ENCODE measurements at places on chromosomes 11 and 22.

- H3K4me1 ChIP-seq, result peaks cover 31% of the 10 kb centered on the region
- no peaks in the 10 kb centered on the region for H3K36me3 ChIP-seq
- DNase-seq, result no peak
- no peak overlapping the region for H3K27ac ChIP-seq
- H3K27me3 ChIP-seq, result no peaks in the 10 kb centered on the region
- H3K4me3 ChIP-seq, result no peak overlapping the region
These were observed 98.7 kb downstream of the ABTB2 start for GRCh38 chr11:34259087-34259486.

DNA sequence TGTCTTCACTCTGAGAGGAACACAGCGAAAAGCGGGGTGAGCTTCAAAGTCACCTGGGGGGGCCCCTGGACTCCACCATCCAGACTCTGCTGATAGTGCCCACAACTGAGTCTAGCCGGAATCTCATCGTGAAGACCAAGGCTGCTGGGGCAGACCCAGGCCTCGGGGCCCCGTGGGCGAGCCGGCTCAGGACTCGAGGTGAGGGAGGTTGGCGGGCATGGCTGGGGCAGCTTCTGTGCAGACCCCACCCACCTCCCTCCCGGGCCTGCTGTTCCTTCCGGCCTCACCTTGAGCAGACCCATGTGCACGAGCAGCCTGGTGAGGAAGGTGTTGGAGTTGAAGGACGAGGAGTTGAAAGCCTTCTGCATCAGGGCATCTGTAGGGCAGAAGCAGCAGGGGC, 8.7 kb upstream of the CHADL start:
- DNase-seq, result no peak
- H3K4me1 ChIP-seq, result no peaks in the 10 kb centered on the region
- peaks cover 28% of the 10 kb centered on the region for H3K36me3 ChIP-seq
- no peak overlapping the region for H3K4me3 ChIP-seq
- H3K27ac ChIP-seq, result no peak overlapping the region

- H3K36me3 ChIP-seq, result no peaks in the 10 kb centered on the region
- DNase-seq, result no peak
- H3K27me3 ChIP-seq, result no peaks in the 10 kb centered on the region
- H3K27ac ChIP-seq, result no peak overlapping the region
- H3K4me3 ChIP-seq, result no peak overlapping the region
- no peaks in the 10 kb centered on the region for H3K4me1 ChIP-seq
These were observed 113.6 kb upstream of the ANO5 start for GRCh38 chr11:22079133-22079872.

DNA sequence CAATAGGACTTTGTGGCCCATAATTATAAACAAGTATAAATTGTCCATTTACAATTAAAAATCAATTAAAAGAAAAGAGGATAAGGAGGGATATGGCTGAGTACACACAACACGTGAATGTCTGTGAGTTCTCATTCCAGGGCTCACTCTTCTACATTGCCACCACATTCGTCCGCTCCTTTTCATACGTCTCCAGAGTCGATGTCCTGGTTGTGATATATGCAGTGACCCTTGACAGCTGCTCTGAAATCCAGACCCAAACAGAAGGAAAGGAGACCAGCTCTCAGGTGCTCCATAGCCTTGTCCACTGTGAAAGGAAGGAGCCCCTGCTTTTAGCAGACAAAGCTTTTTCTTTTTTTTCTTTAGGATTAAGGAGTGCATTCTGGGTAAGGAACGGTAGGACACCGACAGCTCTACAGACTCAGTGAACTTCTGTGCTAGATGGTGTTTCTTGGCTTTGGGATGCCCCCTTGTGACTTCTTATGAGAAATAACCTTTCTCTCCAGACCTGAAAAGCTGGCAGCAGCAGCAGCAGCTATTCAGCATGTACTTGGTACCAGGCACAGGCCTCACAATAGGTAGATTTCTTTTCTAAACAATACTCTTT, 19.7 kb upstream of the DNAJB13 start:
- H3K36me3 ChIP-seq, result peaks cover 12% of the 10 kb centered on the region
- peaks cover 20% of the 10 kb centered on the region for H3K4me1 ChIP-seq

DNA sequence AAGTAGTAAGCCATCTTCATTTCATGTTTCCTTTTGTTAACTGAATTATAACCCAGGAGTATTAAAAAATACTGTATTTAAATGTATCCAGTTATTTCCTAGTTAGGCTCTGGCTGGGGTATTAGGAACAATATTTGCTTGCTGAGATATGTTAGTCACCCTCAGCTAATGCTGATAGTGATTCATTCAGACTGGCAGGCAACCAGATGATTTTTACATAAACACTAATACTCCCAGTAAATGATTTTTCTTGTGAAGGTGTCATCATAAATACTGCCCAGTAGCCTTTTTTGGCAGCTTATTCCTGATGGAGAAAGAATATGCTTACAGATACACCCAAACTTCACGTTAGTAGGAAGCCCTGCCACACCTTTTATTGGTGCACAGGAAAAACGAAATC, 8.1 kb downstream of the YWHAH start:
- H3K4me1 ChIP-seq, result peaks cover 30% of the 10 kb centered on the region
- peaks cover 37% of the 10 kb centered on the region for H3K36me3 ChIP-seq
- DNase-seq, result peak; percentile 72
- no peaks in the 10 kb centered on the region for H3K27me3 ChIP-seq
- peak overlapping the region; percentile 67 for H3K27ac ChIP-seq
- no peak overlapping the region for H3K4me3 ChIP-seq

Data from PC-3 (cell line).